Stimulated activated CD4-positive, alpha-beta T cell treated with anti-CD3 and anti-CD28 coated beads, TNF-alpha, amount 100 ng/mL, for 4 hours (primary cell): ENCODE measurements at places on chromosomes 1 and 21.

- no peak for DNase-seq
Observed at GRCh38 chr1:59814901-59815825, at the start of gene HOOK1. HOOK1 (plus strand) TSS chr1:59814949; CDS start chr1:59815118, 169 bp downstream.

DNA sequence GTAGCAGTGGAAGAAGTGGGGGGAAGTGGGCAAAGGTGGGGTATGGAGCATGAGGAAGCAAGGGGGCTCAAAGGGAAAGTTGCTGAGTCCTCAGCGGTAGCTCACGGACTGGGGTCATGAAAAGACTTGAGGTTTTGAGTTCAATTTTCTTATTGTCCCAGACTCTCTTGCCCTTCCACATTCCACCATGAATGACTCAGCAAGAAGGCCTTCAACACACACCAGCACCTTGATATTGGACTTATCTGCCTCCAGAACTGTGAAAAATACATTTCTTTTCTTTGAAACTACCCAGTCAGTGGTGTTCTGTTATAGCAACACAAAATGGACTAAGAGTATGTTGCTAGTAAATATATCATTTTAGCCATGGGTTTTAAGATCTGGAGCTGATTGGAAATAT, 17.3 kb upstream of the RHBDL2 start:
- no peak for DNase-seq

DNA sequence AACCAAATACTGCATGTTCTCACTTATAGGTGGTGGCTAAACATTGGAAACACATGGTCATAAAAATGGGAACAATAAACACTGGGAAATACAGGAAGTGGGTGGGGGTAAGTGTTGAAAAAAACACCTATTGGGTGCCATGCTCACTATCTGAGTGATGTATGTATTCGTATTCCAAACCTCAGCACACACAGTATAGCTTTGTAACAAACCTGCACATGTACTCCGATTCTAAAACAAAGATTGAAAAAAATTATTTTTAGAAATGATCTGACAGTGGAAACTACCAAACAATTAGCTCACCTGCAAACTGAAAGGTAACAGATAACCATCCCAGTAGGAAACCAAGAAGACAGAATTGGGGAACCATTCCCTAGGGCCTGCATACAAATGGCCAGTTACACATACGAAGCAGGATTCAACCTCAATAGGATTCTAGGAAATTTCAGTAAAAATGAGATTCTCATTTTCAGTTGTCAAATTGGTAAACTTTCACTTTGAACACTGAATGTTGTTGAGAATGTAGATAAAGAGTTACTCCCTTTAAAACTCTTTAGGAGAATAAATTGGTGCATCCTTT, 88.1 kb upstream of the LRRC8D start:
- no peak for DNase-seq

GRCh38 chr1:30043256-30043655, 680.1 kb downstream of the MATN1 start:
- no peak for DNase-seq

DNA sequence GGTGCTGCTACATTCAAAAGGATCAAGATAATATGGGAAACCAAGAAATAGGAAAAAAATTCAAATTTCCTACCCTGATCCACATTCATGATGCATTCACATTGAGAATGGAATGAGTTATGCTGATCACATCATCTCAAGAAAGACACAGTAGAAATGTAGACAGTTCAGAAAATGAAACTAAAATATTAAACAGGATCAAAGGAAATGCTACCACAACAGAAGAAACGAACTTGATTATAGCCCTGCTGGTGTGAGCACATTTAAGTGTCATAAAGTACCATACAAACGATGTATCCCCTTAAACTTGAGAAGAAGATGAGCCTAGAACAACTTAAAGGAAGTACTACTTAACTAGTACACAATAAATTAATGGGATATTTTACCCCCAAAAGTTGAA, 21.3 kb downstream of the SYDE2 start:
- no peak for DNase-seq

DNA sequence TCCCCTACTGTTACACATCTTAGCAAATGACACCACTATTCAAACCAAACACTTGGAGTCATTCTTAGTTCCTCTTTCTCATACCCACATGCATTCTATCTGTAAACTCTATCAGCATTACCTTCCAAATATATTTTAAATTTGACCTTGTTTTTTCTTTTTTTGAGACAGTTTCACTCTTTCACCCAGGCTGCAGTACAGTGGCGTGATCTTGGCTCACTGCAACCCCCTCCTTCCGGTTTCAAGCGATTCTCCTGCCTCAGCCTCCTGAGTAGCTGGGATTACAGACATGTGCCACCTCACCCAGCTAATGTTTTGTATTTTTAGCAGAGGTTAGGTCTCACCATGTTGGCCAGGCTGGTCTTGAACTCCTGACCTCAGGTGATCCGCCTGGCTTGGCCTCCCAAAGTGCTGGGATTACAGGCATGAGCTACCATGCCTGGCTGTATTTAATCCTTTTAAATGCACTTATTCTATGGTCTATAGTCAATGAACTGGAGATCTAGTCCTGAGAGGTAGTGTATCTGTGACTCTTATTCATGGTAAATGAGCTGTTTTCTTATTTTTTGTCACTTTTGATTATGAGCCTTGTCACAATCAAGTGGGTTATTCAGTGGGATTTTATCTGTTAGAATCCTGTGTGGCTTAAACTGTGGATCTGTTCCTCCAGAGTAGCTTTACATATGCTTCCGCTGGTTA, 73.1 kb downstream of the GATAD2B start:
- DNase-seq = no peak

DNA sequence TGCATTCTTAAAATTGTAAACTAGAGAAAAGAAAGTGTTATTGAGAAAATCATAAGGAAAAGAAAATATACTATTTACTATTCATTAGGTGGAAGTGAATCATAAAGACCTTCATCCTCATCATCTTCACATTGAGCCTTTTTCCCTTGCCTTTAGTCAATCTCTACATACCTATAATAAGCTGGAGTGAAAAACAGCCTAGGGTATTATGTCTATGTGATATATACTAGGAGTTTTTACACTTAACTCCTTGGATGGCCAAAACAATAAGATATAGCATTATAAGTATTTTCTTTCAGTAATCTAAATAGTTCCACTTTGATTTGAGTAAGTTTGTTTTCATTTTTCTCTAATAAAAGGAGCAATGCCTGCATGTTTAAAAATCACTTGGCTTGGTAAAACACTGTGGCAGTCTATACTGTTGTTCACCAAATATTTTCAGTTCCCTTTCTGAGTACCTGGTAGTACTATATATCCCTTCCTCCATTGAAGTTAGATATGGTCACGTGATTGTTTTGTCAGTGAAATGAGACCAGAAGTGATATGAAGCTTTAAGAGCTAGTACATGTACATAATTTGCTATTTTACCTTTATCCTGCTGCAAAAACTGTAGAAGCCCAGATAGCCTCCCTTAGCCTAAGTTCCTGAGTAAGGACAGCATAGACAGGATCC, 78.3 kb downstream of the CLEC20A start:
- DNase-seq = no peak
